ENCODE measurements at places on chromosomes 1 and 21.

DNA sequence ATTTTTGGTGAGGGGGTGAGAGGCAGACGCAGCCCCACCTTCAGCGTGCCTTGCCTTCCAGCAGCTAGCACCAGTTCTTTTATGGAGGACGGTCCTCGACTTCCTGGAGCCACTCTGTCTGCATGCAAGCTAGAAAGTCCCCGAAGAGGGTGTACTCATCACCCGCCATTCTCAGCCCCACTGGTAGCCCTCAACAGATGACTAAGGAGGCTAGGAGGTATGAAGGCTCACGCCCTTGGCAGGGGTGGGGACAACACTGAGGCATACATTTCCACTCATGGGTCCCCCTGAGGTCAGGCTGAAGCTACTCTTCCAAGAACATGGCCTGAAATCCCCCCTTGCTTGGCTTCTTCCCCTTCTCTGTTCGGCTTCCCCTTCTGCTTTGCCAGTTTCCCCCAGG lies 8.9 kb upstream of the PTPRF start:
- DNase-seq, result no peak

GRCh38 chr21:31872452-31873274 lies at the start of gene HUNK:
HUNK (plus strand) TSS chr21:31873020; CDS start chr21:31873675, 655 bp downstream.
- no peak for DNase-seq

DNA sequence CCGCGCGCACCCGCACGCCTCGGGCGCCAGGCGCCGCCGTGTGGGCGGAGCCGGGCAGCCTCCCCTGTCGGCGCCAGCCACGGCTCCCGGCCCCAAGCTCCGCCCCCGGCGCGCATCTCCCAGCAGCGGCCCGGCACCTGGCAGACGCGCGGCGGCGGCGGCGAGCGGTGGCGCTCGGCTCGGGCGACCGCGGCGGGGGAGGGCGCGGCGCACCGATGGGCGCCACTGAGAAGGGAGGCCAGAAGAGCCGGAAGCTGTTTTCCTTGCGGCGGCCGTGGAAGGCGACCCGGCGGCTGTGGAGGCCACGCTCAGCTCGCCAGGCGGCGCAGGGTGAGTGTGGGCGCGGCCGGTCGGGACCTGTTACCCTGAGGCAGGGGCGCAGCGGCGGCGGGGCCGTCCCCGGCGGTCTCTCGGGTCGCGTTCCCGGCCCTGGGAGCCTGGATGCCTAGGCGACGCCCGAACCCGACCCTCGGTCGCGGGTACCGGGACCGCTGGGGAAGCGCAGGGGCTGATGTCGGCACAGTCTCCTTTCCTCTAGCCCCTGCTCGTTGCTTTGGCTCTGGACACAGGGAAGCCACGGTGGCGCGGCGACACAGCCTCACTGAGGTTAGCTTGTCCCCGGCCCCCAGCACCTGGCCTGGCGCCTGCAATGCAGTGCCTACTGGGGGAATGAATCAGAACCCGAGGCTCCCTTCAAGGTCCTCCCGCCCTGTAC lies 54.9 kb upstream of the DNAJC6 start:
- peak; percentile 62 for DNase-seq

DNA sequence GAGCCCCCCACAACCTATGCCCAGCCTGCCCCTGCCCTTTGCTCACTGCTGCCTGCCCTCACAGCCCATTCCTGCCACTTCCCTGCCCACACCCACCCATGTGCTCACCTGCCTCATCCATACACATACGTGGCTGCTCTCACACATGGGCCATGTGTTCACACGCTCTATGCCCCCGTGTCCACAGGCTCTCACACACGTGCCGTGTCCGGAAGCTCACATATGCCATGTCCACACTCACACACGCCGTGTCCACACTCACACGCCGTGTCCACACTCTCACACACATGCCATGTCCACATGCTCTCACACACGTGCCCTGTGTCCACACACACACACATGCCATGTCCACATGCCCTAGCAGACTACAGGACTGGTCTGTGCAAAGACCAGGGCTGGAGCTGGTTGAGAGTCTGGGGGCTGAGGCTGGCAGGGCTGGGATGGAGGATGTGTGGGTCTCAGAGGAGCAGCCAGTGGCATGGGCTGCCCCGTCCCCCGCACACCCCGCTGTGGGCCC lies 583 bp upstream of the RNF223 start:
- no peak for DNase-seq

GRCh38 chr1:92913093-92913819 lies 48.0 kb downstream of the DIPK1A start:
- no peak for DNase-seq

GRCh38 chr1:8427986-8428385 lies 110.1 kb downstream of the SLC45A1 start:
- no peak for DNase-seq

DNA sequence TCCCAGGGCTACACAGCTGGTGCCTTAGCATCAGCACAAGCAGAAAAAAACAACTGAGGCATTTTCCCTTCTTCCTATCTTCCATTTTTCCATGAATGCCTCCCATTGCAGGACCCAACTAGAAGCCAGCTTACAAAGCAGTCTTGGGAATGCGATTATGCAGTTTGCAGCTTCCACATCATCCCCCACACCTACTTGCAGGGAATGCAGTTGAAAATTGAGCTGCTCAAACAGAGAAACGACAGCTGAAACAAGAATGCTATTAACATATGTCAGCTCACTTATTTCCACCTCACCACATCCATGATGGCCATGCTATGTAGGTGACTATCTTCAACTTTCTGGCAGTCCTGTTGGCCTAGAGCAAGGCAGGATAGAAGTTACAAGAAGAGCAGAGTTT lies 150.6 kb upstream of the KCTD3 start:
- no peak for DNase-seq
